ENCODE measurements at places on chromosomes 2 and 18.

DNA sequence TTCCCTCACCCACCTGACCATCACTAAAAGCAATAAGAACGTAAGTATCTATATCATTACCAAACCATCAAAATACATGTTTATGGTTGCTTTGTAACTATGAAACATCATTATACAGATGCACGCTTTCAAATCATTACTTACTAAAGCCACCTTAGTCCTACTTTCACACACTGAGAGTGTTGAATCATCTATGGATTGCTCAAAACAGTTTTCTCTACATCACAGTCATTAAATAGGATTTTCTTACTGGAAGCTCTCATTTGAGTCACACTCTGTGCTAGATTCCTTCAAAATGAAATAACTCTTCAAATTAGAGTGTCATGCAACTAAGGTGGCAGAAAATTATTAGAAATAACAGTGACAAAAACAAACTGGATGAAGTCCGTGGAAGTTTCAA lies 878.4 kb downstream of the CPS1 start:
- DNase-seq: no peak

GRCh38 chr2:195413944-195414343 lies 243.1 kb upstream of the SLC39A10 start:
- DNase-seq: no peak

GRCh38 chr2:192645811-192646598 lies 451.3 kb upstream of the TMEFF2 start:
- no peak for DNase-seq

- DNase-seq: no peak
Measured at GRCh38 chr2:155546721-155547555, 785.6 kb downstream of the NR4A2 start.

GRCh38 chr2:28637066-28638047 lies 114.3 kb upstream of the PPP1CB start:
- DNase-seq: no peak

- DNase-seq: no peak
Measured at GRCh38 chr2:167103028-167103756, 214.9 kb downstream of the XIRP2 start.

Measured in NCI-H2171 (cell line).